Ascending aorta (tissue), 2 donors: ENCODE measurements at places on chromosomes 12 and 14. TPM values are rescaled to one million over a fixed set of nuclear protein-coding genes. Genes with fewer than 3 reads are reported as not detected.
A peak's percentile ranks its signal among the peaks of the same experiment; 100 is the strongest.

GRCh38 chr14:43855556-43855955, 651.5 kb downstream of the FSCB start:
- no peak overlapping the region for H3K27ac ChIP-seq
- DNase-seq: no peak
- H3K36me3 ChIP-seq: no peaks in the 10 kb centered on the region
- H3K4me3 ChIP-seq: no peak overlapping the region

DNA sequence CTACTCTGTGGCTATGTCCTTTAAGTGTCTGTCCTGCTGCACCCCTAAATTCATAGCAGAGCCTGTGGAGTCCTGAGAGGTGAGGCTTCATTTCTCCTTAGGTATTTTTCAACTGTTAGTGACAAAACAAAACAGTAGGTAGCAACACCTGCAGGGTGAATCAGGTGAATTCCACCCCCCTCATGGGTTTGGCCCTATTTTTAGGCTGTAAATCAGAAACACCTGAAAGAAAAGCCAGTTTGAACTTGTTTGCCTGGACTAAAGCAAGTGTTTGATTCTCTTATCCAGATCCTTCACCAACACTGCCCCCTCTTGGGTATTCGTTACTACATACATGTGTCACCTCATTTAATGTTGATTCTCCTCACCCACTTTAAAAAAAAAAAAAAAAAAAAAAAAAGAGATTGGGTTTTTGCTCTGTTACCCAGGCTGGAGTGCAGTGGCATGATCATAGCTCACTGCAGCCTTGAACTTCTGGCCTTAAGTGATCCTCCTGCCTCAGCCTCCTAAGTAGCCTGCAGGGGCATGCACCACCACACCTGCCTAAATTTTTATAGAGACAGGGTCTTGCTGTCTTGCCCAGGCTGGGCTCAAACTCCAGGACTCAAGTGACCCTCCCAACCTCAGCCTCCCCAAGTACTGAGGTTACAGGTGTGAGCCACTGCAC, 10.3 kb downstream of the TBPL2 start:
- no peaks in the 10 kb centered on the region for H3K36me3 ChIP-seq
- peak; percentile 68 for DNase-seq
- no peak overlapping the region for H3K4me3 ChIP-seq
- H3K4me1 ChIP-seq: no peaks in the 10 kb centered on the region
- H3K27ac ChIP-seq: no peak overlapping the region

Gene ERBB3
- total RNA-seq: 3.2 TPM

DNA sequence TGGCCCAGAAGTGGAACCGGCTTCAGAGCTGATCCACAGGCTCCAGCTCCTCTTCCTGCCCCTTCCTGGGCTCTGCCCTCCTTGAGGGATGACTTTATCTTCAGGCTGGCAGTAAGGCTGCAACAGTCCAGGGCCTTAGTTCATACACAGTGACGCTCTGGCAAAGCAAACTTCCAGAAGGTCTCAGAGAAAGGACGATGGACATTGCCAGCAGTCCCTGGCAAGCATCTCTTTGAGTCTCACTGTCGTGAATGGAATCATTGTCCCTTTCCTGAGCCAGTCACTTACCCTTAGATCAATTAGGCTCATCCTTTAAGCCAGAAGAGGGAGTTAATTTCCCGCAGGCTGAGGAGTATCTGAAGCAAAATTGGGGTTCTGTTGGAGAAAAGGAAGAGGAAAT, 8.6 kb downstream of the AK7 start:
- no peaks in the 10 kb centered on the region for H3K4me1 ChIP-seq
- no peak overlapping the region for H3K27ac ChIP-seq
- H3K4me3 ChIP-seq: no peak overlapping the region
- H3K36me3 ChIP-seq: no peaks in the 10 kb centered on the region
- H3K27me3 ChIP-seq: no peaks in the 10 kb centered on the region
- no peak for DNase-seq
